Stimulated activated CD8-positive, alpha-beta memory T cell treated with anti-CD3 and anti-CD28 coated beads, Interleukin-2, amount 100 ng/mL, for 1 hour (primary cell): ENCODE measurements at places on chromosomes 2 and 18.

DNA sequence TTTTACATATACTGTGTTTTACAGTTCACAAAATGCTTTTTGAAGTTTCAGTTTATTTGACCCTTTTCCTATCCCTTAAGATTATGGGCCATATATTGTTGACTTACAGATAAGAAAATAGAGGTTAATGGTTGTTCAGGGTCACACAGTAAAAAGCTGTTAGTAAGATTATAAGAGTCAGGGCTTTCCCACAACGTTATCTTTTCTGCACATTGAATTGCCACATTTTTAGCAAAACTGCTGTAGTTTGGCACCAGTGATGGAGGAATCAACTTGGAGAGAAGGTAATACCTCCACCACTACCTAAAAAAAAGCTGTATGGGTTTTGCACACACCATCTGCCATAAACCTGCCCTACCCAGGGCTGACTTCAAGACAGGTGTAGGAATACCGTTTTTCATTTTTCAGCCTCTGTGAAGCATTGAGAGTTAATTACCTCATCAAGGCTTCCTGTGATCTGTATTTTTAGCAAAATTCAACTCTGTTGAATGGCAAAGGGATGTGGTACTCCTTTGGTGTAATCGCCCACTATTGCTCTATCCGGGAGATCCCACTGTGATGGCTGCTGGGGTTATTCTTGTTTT is 5.0 kb downstream of the SOWAHC start:
- no peak for DNase-seq

DNA sequence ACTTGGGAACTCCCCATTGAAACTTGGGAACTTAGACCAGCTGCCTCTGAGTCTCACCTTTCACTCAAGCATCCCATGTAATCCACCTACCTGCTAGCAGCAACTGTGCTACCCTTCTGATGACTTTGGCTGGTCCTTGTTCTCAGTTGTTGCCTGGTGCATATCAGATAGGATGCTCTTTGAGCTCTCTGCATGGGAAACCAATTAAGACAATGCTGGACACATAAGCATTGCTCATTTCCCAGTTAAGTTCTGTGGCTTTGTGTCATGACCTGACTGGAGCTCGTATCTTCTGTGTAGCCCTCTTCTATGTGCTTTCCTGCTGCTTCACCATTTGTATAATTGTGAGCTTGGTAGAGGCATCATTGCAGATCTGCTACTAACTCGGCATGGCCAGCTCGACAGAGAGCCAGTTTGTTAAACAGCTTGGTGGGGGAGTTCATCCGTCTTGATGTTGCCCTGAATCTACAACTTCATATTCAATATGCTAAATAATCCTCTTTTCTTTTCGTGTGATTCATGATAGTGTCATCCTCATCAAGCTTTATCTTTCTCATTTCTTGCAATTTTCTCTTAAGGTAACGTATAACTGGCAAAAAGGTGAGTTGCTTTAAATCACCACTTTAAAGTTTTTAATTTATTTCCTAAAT is 447.5 kb upstream of the SLC14A2 start:
- no peak for DNase-seq

DNA sequence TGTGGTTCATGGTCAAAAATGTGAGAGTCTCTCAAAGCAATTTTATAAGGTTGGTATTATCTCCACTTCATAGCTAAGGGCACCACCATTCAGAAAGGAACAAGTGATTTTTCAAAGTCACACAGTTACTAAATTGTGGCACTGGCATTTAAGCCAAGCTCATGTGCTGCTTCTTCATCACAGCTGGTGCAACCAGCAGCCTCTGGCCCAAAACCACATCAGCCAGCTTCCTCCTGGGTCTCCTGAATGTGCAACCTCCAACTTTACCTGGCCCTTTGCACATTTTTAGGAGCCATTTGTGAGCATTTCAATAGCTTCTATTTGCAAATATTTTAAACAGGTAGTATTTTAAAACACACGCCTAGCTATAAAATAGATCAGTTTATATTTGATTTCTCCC is 293.7 kb downstream of the BCL11A start:
- DNase-seq = no peak

DNA sequence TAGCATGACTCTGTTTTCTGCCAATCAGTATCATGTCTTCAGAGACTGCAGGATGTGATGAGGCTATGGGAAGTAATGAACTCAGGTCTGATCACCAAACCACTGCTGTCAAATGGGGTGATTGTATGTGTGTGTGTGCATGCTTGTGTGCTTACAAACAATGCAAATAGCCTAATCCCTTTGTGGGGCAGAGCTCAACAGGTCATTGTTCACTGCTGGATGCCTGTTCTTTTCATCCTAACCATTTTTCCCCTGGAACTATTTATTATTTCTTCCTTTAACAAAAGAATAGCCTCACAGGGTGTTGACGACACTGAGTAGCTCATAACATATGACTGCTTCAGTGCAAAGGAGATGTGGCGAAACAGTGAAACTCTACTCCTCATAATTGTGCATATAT is 55.9 kb downstream of the NXPH2 start:
- no peak for DNase-seq

- no peak for DNase-seq
These were observed 37.5 kb downstream of the SLC39A10 start for GRCh38 chr2:195694553-195694952.

- DNase-seq = no peak
These were observed 64.0 kb downstream of the NDUFA10 start for GRCh38 chr2:239960929-239961661.

DNA sequence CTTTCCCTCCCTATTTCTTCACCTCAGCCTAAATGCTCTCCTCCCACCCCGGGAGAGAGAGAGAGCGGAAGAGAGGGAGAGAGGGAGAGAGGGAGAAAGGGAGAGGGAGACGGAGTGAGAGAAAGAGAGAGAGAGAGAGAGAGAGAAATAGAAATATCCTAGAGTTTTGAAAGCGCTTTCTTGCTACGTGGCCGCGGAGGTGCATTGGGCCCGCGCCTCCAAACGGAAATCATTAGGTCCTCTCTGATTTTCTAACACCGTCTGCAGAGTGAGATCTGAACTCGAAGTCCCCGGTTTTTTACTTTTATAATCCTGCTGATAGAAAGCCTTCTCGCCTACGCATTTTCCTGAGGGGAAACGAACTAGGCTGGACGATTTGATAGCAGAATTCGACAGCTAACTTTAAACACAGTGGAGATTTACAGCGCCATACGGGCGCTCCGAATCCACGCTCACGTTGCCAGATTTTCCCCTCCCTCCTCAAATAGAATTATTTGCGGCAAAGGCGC is 903 bp upstream of the EVX2 start:
- no peak for DNase-seq

GRCh38 chr18:36547544-36547943 is 250.0 kb downstream of the FHOD3 start:
- no peak for DNase-seq

- no peak for DNase-seq
These were observed 72.3 kb downstream of the AFF3 start for GRCh38 chr2:100070078-100070477.

DNA sequence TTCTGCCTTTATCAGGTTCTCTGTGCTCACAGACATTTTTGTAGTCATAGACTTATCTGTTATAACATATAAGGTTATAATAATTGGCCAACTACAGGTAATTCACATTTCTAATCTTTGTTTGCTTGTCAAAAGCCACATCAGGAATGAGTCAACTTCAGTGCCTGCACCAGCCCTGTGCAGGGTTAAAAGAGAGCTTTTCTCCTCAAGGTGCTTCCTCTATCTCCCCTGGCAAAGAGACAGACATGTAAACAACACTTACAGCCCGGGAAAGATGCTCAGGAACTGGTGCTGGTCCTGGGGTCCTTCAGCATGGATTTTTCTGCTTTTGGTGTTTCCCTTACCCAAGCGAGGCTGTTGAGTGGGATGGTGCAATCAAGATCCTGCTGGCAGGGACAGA is 7.7 kb upstream of the EHD3 start:
- no peak for DNase-seq

DNA sequence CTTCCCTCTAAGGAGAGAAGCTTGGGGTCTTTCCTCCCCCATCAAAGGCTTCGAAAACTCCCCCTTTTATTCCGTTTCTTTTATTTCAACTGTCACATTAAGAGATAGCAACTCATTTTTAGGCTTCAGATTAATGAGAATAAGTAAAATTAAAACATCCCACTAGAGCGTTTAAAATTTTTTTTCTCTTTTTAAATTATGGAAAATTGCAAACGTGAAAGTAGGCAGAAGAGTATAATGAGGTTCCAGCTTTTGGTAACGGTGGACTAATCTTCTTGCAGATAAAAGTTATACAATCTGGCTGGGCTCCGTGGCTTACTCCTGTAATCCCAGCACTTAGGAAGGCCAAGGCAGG is 21.9 kb upstream of the RMP24 start:
- DNase-seq = no peak

GRCh38 chr2:28294451-28294850 is 98.2 kb upstream of the FOSL2 start:
- DNase-seq = no peak

GRCh38 chr2:212831671-212832199 is 293.1 kb upstream of the ERBB4 start:
- no peak for DNase-seq

DNA sequence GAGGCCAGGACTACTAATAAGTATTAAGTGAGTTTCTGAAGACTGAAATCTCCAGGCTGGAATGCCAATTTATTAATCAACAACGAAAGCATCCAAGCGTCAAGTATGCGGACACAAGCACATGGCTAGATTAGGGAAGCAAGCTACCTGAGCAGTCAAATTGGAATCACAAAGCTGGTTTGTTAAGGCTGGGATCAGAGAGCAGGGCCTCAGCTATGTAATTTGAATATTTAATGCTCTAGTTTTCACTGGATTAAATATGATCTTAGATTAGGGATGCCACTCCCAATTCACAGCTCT is 5.7 kb downstream of the CCL20 start:
- DNase-seq = no peak

DNA sequence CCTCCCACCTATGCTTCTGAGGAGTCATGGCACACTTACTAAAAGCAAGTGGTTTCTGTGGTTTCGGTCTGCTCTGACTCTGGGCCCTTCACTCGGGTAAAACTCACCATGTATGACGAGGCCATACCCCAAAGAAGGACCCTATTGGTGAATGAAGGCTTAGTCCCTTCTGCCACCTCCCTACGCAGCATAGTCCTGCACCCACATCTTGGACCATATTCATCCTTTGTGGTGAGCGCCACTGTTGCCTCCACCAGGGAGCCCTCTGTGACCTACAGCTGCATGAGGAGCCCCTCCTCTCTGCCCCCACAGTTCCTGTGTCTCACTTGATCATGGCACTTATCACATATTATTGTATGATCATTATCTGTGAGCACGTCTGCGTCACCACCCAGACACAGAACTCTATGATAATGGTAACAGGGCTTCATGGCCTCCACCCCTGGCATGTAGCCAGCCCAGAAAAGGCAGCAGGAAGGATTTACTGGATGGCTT is 113.3 kb downstream of the TFCP2L1 start:
- no peak for DNase-seq

- no peak for DNase-seq
These were observed 52.7 kb upstream of the NPAS2 start for GRCh38 chr2:100767224-100767653.

DNA sequence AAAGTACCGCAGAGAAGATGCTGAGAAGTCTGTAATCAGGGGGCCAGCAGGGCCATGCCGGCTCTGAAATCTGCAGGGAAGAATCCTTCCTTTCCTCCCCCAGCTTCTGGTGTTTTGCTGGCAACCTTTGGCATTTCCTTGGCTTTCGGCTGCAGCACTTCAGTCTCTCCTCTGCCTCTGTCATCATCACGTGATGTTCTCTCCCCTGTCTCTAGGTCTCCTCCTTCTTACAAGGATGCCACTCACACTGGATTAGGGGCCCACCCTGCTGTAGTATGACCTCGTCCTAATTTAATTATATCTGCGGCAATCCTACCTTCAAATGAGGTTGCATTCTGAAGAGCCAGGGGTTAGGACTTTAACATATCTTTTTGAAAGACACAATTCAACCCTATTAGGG is 13.8 kb upstream of the RAB12 start:
- no peak for DNase-seq

- DNase-seq = no peak
These were observed at the start of gene NEB for GRCh38 chr2:151733771-151734672. Gene NEB (minus strand): TSS chr2:151734476. CDS start chr2:151733156, 1,320 bp downstream.

- DNase-seq = no peak
These were observed 724.7 kb downstream of the METTL4 start for GRCh38 chr18:1846640-1847039.

GRCh38 chr2:237920673-237921072 is 46.1 kb upstream of the UBE2F start:
- DNase-seq = no peak

DNA sequence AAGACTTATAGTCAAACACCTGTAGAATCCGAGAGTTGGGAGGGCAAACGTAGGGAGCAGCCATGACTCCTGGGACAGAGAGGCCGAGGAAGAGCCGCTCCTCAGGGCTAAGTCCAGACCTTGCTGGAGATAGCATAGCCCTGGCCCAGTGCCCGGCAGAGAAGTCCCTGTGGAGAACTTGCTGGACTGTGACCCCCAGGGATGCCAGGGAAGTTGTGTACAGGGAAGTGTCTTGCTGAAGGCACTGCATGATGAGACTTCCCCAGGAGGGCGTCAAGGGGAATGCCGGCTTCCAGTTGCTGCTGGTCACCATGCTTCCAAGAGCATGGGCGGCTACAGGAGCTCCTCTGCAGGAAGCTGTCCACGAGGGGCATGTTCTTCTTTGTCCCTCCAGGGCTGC is 8.6 kb upstream of the CNDP1 start:
- DNase-seq = no peak

DNA sequence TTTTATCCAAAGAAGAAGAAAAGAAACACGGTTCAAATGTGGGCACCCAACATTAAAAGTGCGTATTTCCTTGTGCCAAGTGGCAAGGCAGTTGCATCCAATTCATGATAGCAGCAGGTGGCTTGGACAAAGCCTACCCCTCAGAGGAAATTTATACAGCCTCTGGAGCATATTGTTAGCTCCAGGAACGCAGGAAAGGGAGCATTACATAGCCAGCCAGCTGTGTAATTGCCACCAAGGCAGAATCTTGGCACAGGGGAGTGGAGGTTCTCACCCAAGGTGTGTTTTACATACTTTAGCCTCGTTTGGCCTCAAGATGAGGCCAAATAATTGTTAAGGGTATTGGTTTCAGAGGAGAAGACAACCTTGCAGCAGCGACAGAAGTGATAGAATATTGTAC is 526.9 kb downstream of the TMEM182 start:
- DNase-seq = no peak

DNA sequence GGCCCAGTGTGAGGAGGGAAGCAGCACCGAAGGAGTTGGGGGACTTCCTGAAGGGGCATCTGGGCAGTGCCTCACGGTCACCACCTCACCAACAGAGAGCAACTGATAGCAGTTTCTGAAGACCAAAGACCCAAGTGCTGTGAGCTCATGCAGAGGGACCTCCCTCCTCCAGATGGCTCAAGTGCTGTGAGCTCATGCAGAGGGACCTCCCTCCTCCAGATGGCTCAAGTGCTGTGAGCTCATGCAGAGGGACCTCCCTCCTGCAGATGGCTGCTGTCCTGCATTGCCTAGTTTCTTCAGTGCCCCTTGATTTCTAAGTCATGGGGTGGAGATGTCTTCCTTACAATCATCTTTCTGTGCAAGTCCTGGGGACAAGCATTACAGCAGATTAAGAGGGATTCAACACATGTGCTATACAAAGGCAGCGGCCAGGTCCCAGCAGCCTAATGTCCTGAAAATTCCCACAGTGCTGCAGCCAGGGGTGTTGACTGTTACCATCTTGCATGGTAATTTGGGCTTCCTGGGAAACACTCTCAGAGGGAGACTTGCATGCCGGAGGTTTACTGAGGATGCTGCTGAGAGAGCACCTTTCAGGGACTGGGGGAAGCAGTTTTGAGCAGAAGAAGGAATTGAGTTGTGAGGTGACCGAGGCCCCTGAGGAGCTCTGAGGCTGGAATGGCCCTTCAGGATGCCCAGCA is 409.3 kb downstream of the GALR1 start:
- no peak for DNase-seq
